T47D (cell line): ENCODE measurements at places on chromosomes 4 and X.

- DNase-seq = no peak
Observed at GRCh38 chr4:84847978-84848377, 118.5 kb downstream of the WDFY3 start.

DNA sequence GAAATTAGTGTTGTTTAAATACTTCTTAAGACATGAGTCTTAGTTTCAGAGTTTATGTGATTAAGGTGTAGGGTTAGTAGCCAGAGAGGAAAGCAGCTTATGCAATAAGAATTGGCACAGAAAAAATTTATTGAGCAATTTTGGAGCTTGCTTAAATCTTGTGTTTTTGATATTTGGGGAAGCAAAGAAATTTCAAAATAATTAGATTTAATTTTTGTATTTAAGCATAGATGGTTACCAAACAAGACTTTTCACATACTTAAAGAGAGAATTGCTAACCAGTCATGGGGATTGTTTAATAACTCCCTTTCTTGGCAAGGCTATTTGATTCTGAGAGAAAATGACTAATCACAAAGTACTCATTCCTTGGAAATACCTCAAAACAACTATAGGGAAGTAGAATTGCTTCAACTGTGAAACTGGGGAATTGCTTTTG lies 202.0 kb upstream of the GRID2 start:
- DNase-seq = no peak

- DNase-seq = no peak
Observed at GRCh38 chr4:185859111-185859510, 47.1 kb upstream of the SORBS2 start.

- no peak for DNase-seq
Observed at GRCh38 chrX:4764888-4765287, 1051.4 kb upstream of the PRKX start.

GRCh38 chrX:7068939-7069367 lies 78.6 kb upstream of the STS start:
- no peak for DNase-seq

DNA sequence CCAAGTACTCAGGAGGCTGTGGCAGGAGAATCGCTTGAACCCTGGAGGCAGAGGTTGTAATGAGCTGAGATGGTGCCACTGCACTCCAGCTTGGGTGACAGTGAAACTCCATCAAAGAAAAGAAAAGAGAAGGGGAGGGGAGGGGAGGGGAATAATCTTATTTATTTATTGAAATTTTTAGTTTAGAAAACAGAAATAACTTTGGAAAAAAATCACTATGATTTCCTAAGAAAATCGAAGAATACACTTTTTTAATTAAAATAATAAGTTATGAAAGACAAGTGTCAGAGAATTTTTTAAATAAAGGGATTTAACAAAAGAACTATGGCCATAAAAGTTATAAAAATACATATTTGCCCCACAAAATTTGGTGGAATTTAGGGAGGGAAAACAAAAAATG lies 836.9 kb upstream of the HS3ST1 start:
- no peak for DNase-seq

- peak; percentile 84 for DNase-seq
Observed at GRCh38 chr4:7103031-7103606, 35.3 kb upstream of the GRPEL1 start.

DNA sequence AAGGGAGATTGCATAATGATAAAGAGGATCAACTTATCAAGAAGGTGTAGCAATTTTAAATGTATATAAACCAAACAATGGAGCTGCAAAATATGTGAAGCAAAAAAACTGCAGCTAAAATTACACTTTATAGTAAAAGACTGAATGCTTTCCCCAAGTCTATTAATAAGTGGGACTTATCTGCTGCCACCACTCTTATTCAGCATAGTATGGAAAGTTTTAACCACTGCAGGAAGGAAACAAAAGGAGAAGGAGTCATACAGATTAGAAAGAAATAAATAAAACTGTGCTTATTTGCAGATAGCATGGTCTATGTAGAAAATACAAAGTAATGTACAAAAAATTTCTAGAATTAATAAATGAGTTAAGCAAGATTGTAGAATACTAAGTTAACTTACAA lies 94.1 kb upstream of the GK2 start:
- no peak for DNase-seq

- DNase-seq = peak; percentile 73
Observed at GRCh38 chr4:145881989-145882388, 56.6 kb downstream of the ZNF827 start.

DNA sequence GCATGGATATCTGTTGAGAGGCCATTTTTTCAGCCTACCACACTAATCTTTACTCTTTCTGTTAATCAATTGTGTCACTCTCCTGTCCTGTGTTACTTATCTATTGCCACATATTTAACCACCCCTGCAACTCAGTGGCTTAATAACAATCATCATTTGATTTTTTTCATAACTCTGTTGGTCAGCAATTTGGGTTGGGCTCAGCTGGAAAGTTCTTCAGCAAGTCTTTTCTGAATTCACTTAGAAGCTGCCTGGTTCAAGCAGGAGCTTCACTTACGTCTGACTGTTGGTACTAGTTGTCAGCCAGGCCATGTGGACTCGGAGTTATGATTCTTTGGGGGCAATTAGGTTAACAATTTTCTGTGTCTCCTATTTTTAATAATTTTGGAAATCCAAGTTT lies 50.1 kb downstream of the CPE start:
- DNase-seq = no peak

GRCh38 chr4:54743562-54743961 lies 85.8 kb downstream of the KIT start:
- DNase-seq = no peak

- no peak for DNase-seq
Observed at GRCh38 chr4:95528388-95528948, 20.3 kb downstream of the UNC5C start.

DNA sequence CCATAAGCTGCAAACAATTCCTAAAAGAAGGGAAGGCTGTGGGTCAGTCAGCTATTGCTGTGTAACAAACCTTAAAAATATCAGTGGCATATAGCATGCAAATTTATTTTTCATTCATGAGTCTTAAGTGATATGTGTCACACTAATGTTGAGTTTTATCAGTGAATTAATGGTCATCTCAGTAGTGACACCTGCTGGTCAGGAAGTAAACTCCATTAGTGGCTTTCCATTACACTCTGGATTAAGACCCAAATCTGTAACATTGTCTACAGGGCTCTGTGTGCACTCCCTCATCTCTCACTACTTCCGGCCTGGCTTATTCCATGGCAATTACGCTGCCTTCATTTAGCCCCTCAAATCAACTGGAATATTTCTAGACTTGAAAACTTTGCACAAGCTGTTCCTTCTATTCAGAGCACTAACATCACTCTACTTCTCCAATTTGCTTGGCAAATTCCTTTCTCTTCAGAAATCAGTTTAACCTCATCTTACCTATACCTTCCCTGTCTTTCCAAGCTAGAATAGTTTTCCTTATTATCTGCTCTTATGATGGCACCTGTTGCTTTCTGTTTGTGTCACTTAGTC lies 217.3 kb upstream of the TAPT1 start:
- no peak for DNase-seq

GRCh38 chrX:22097012-22097694 lies 65.0 kb downstream of the PHEX start:
- no peak for DNase-seq

- no peak for DNase-seq
Observed at GRCh38 chr4:84733343-84734033, 150.6 kb downstream of the CDS1 start.

GRCh38 chrX:20129547-20129946 lies 12.1 kb downstream of the EIF1AX start:
- DNase-seq = no peak

DNA sequence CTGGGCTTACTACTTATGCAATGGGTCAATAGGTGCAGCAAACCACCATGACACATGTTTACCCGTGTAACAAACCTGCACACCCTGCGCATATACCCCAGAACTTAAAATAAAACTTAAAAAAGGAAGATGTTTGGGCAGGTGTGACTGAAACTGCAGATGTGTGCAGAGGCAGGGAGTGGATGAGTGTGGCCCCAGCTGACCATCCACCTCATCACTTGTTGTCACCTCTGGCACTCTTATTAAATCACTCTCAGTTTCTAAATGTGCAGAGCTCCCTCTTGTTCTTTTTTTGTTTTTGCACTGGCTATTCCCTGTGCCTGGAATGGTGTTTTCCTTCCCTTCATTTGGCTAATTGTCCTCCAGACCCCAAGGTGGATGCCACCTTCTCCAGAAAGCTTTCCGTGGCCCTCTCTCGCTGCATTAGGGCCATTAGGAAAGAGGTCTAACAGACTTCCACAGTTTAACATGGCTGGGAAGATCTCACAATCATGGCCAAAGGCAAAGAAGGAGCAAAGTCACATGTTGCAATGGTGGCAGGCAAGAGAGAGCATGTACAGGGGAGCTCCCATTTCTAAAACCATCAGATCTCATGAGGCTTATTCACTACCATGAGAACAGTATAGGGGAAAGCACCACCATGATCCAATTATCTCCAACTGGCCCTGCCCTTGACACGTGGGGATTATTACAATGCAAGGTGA lies 58.5 kb downstream of the SLC2A9 start:
- no peak for DNase-seq

DNA sequence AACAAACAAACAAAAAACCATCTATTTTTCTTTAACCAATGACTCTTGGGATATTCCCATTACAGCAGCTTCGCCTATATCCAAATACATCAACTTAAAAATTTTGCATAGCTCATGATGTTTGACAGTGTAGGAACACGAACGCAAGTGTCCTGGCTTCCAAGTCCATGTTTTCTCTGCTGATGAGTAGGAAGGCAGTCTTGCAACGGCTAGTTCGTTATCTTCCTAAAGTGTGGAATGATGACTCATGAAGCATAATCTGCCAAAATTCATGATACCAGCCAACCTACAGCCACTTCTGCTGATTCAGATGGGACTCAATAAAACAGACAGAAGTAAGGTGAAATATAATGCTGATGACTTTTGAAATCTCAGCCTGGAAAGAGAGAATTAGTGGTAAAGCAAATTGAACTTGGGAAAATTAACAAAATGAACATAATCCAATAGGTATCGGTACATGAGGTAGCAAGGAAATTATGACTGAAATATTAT lies 6.4 kb upstream of the SEPTIN11 start:
- no peak for DNase-seq

GRCh38 chr4:62457356-62457755 lies 1257.2 kb downstream of the ADGRL3 start:
- DNase-seq = no peak

DNA sequence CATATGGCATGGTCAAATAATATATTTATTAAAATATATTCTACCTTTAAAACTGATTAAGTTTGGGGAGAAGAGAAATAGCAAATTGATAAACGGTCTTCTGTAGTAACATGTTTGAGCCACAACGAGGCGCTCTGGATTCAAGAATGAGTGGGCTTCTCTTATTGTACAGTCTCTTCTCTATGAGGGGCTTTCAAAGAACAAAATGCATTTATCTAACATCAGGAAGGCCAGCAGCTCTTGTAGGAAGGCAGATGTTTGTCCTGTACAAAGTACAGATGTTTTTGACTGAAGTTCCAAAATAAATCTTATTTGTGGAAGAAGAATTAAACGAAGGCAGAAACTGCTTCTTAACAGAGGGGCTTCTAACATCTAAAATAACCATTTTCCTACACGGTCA lies 153.6 kb downstream of the RASL11B start:
- no peak for DNase-seq

DNA sequence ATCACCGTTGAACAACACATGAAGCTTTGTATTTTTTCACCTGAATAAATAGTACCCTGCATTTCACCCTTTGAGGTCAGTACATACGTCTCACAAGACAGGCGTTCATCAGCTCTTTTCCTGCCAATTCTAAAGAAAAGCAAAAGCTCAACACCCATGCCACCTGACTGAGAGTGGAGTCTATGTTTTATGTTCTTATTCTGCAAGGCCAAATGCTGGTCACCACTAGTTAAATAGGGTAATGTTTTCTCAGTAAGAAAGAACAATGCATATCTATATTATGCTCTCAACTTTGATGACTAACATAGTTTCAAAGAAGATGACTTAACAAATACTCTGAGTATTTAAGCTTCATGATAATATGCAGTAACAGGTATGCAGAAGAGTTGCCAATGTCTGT lies 336.3 kb upstream of the BMP3 start:
- DNase-seq = no peak

DNA sequence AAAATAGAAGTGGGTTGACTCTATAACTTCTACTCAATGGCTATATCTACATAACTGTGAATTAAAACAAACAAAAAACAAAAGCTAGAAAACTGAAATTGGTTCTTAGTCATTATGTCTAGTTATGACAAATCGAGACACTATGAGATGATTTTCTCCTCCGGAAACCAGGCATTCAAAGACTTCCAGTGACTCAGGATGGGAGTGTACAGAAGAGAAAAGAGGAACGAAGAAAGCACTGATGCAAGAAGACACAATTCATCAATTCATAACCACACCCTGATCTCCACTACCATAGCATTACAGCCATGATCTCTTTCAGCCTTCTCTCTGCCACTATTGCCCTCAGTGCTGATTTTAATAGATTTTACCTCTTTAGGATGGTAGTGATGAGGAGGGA lies 253.6 kb downstream of the CBLL2 start:
- no peak for DNase-seq

- peak; percentile 59 for DNase-seq
Observed at GRCh38 chr4:15002659-15003400, 549 bp downstream of the CPEB2 start.

GRCh38 chr4:160319221-160319867 lies 1216.5 kb downstream of the RAPGEF2 start:
- DNase-seq = peak; percentile 72

DNA sequence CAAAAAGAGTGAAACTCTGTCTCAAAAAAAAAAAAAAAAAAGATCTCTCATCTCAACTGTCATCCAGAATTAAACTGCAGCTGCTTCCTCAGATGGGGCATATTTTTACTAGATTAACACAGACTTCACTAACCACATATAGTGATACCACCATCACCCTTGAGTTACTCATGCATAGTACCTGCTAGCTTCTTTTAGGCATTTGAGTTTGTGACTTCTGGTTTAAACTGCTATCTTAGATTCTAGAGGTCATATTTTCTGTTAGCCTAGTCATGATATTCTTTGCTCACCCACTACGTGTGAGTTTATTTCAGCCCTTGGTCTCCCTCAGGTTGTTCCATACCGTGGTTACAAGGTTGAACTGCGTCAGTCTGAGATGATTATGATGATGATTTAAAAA lies 154.9 kb upstream of the BMP3 start:
- no peak for DNase-seq

GRCh38 chr4:144579411-144580030 lies 66.4 kb upstream of the HHIP start:
- DNase-seq = no peak

DNA sequence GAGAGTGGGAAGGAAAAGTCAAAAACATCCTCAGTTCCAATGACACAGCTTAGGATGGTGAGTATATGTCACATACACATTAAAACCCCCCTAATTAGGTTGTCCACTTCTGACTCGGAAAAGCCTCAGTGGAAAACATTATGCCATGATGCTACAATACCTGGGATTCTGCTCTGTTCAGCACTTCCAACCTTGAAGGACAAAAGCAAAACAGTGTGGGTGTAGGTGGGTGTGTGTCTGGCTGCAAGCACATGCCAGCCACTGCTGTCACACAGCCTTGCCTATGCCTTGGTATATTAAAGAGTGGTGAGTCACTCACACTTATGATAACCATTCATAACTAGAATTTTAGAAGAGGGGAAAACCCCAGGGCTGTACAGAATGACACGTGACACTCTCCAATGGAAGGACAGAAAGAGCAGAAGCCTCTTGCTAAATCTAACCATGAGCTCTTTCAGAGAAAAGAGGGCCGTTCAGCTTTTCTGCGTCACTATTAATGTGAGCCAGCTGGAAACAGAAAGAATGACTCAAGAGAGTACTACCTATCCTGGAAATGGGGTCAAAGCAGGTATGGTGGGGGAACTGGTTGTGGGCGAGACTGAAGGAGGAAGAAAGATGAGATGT lies 159.6 kb downstream of the TET2 start:
- DNase-seq = no peak

- no peak for DNase-seq
Observed at GRCh38 chrX:151030845-151031244, 47.7 kb downstream of the HMGB3 start.
